ENCODE measurements at places on chromosomes 5 and 9.

DNA sequence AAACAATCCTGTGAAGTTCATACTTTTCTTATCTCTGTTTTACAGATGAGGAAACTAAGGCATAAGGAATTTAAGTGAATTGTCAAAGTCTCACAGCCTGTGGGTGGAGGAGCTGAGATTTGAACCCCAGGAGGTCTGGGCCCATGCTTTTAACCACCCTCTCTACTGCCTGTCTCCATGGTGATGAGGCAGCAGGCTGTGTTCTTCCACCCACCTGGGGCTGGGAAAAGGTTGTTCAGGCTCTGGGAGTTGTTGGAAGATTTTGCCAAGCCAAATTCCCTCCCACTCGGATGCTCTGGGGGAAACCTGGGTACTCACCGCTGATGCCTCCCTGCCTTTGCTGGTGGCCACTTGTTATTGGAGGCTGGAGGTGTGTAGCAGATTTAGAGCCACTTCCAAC, 18.3 kb upstream of the SYNPO start:
- no peak for DNase-seq

GRCh38 chr5:93602241-93603077, 19.4 kb downstream of the NR2F1 start:
- DNase-seq, result no peak

DNA sequence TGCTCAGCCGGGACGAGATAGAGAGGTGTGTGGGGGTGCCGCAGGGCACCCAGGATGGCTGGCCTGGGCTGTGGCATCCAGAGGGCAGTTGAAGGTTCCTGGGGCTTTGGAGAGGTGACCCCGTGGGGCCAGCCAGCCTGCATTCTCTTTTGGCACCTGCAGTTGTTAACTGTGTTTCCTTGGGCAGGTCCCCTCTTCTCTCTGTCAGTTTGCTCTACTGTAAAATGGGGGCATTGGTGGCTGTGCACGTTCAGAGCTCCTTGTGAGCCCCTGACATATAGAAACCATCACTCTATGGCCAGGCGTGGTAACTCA, 8.5 kb downstream of the ZDHHC12 start:
- DNase-seq, result no peak

DNA sequence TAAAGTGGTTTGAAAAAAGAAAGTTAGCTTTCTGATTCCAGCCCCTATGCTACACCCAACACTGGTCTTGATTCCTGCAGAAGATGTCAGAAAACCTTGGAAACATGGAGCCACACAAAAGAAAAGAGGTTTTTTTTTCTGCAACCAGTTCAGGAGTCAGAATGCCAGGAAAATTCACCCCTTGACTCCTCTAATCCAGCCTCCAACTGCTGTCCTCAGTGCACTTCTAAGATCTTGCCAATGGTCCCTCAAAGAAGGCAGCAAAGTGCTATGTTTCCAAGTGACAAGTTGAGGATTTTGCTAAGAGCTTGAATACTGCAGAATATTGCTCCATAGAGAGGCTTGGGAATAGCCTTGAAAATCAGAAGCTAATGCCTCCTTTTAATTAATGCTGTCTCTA, 110.2 kb downstream of the TRIM32 start:
- DNase-seq, result no peak

GRCh38 chr5:180160789-180161188, 48.2 kb downstream of the RASGEF1C start:
- DNase-seq, result no peak

GRCh38 chr5:136215812-136216211, 22.9 kb upstream of the SMIM32 start:
- no peak for DNase-seq

DNA sequence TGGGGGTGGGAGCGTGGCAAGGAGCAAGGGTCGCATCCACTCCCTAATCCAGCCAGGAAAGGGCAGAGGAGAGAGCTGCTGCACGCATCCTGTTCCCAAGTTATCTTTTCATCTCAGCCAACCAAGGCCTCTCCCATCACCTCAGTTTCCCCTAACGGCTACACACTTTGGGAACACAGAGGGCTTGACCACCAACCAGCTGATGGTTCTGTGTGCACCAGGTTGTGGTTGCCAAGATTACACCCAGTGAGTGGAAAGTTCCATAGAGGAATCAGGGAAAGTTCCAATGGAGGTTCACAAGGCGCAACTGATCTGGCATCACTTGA, 53.9 kb downstream of the ADAM19 start:
- no peak for DNase-seq

DNA sequence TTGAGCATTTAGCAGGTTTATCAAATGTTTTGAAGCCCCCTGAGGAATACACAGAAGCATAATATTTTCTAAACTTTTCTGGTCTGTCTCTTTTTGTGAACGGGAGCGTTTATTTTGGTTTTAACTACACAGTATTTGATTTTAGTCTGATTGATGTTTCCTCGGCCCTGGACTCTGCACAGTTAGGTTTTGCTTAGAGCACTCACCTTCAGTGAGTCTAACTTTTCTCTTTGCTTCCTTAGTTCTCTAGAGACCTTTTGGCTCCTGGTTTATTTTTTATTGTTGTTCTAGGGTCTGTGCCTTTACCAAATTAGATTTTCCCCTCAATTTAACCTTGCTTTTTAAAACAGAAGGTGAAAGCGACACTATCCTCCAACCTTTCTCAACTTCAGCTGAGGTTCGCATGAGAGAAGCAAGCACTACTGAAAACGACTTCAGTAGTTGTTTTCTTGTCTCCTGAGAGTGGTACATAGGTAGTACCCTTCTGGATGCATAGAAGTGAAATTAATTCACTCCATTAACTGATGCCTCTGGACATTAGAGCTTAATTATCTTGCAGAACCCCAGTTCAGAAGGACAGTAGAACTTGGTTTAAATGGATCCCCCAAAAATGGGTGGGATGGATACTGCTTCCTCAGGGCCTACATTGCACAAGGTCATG, 166.7 kb upstream of the ELL2 start:
- no peak for DNase-seq

DNA sequence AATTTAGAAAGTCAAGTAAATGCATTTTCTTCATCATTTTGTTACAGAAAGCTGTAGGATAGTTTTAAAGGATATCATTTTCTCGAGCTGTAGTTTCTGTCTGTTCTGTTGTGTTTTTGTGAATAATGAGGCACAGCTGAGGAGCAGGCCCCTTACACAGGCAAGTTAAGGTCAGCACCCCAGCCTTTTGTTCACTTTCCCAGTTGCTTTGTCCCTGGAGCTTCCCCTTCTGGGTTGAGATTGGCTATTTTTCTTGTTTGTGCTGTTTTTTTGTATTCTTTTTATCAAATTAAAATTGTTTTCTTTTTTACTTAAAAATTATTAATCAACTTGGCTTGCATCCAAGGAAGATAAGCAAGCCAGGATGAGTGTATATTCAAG, 213.8 kb upstream of the ACTBL2 start:
- DNase-seq, result no peak

- DNase-seq, result no peak
Measured at GRCh38 chr9:116549786-116550660, 137.1 kb upstream of the TRIM32 start.

DNA sequence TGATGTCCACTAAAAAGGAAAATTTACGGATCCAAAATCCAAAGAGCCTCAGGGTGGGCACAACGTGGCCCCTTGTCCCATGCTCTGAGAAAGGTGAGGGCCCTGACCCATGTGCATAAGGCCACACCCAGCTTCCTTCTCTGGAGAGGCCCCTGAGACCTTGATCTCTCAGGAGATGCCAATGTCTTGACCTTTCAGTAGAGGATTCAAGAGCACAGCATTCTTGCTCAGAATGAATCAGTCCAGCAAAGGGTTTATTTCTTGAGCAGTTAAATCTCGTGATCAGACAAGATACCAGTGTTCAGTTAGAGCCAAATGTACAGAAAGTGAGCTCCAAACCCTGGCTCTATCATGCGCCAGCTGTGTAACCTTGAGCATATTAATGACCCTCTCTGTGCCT, 115.9 kb upstream of the DAPK1 start:
- DNase-seq, result no peak

GRCh38 chr5:62600560-62601252, 22.1 kb downstream of the LRRC70 start:
- DNase-seq, result peak; percentile 18
